ENCODE measurements at places on chromosomes 3 and 15.

GRCh38 chr15:64751464-64751863 is 23.9 kb downstream of the RBPMS2 start:
- DNase-seq, result no peak

- no peak for DNase-seq
Measured at GRCh38 chr15:64286473-64286872, 69.5 kb downstream of the CSNK1G1 start.

DNA sequence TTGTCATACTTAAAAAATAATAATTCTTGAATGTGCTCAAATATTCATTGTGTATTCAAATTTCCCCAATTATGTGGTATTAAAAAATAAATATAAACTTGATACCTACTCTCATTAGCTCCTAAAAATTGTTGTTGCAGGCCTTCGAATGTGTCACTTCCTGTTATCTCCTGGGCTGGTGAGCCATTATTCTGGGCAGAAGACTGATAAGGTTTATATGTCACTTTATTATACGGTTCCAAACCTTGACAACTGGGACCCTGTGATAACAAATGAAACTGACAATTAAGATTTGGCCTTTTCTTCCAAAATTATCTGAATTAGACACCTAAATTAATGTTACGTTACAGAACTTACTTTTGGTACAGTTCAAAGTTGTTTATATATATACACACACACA is 15.0 kb downstream of the CEP152 start:
- no peak for DNase-seq

GRCh38 chr3:126538316-126538715 is 14.4 kb downstream of the CHST13 start:
- DNase-seq, result no peak

- DNase-seq, result no peak
Measured at GRCh38 chr3:149806171-149806778, 6.7 kb upstream of the RNF13 start.

- DNase-seq, result no peak
Measured at GRCh38 chr3:134054231-134054630, 24.5 kb upstream of the SLCO2A1 start.

- no peak for DNase-seq
Measured at GRCh38 chr15:83927704-83928391, 273.9 kb downstream of the ADAMTSL3 start.

- no peak for DNase-seq
Measured at GRCh38 chr3:131526801-131527347, 24.1 kb upstream of the MRPL3 start.

DNA sequence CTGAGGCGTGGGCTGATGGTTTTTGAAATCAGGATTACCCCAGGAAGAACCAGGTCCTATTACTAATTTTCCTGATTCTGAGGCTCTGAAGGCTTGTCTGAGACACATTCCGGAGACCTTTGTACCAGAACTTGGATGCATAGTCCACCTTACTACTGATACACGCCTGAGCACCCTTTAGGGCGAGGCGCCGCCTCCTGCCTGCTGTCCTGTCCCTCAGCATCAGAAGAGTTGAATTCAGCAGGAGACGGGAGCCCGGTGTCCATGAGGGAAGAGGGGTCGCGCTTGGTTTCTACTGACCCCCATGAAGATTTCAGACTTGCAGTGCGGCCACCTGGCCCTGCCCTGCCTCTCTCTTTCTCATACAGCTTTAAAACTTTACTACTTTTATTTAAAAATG is 49.9 kb downstream of the KLF13 start:
- no peak for DNase-seq

GRCh38 chr3:117104792-117105191 is 395.2 kb downstream of the TUSC7 start:
- DNase-seq, result no peak

DNA sequence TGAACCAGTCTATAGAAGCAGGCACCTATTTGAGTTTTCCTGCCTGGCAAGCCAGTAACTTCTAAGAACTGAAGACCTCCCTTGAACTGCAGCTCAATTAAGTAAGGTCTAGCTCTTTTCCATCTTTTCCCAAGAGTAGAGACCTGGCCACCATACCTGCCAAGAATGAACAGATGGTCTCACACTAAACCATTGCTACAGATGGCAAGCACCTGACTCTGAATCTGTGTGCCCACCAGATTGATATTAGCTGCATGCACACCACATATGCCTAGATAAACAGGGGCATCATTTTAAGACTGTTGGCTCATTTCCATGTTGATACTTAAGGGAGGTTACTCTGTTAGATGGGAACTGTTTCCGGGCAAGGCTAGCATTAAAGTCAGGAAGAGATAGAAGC is 34.8 kb upstream of the GSK3B start:
- no peak for DNase-seq

All from nucleus accumbens (tissue), 56 donors.